Stimulated activated CD4-positive, alpha-beta T cell treated with anti-CD3 and anti-CD28 coated beads, Interleukin-1b, Interleukin-23, amount 100 ng/mL, for 4 hours (primary cell): ENCODE measurements at places on chromosomes 6 and 20.

- no peak for DNase-seq
Measured at GRCh38 chr6:36823421-36824096, 15.7 kb downstream of the CPNE5 start.

DNA sequence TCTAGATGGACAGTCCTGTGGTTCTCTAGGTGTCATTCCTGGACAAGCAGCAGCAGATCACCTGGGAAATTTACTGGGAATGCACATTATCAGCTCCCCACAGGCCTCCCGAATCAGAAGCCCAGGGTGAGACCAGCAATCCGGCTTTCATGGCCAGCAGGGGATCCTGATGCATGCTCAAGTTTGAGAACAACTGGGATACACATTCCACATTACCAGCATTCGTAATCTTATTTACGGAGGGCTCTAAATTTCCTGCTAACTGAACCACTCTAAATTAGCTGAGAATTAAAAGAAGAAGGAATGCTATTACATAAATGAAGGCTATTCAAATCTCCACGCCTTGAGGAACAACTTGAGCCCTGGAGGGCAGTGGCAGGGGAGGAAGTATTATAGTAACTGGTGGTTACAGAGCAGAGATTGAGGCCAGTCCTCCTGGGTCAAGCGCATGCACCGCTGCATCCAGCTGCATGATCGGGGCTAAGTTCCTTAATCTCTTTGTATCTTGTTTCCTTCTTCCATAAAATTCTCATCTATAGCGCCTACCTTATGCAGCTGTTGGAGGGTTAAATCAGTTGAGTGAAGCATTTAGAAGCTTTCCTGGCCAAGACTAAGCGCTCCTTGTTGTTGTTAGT lies 403.7 kb downstream of the CDH26 start:
- no peak for DNase-seq

DNA sequence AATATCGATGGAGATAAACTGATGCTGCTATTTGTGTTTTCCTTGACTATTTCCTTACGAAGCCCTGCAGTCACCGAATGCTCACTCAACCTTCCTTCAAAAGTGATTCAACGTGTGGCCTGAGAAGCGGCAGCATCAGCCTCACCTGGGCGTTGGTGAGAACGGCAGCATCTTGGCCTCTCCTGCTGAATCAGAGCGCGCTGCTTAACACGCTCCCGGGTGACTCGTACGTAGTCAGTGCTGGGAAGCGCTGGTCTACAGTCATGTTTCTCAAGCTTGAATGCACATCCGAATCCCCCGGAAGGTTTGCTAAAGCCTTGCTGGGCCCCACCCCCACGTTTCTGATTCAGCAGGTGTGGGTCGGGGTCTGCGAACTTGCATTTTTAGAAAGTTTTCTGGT lies 214.1 kb upstream of the RREB1 start:
- DNase-seq = no peak

- no peak for DNase-seq
Measured at GRCh38 chr6:141203902-141204575, 928.7 kb upstream of the GJE1 start.

GRCh38 chr20:19347943-19348456 lies 135.6 kb downstream of the SLC24A3 start:
- DNase-seq = no peak

- no peak for DNase-seq
Measured at GRCh38 chr6:158053377-158054313, 72.0 kb downstream of the SYNJ2 start.

- no peak for DNase-seq
Measured at GRCh38 chr20:48291896-48292295, 506.6 kb upstream of the SULF2 start.

DNA sequence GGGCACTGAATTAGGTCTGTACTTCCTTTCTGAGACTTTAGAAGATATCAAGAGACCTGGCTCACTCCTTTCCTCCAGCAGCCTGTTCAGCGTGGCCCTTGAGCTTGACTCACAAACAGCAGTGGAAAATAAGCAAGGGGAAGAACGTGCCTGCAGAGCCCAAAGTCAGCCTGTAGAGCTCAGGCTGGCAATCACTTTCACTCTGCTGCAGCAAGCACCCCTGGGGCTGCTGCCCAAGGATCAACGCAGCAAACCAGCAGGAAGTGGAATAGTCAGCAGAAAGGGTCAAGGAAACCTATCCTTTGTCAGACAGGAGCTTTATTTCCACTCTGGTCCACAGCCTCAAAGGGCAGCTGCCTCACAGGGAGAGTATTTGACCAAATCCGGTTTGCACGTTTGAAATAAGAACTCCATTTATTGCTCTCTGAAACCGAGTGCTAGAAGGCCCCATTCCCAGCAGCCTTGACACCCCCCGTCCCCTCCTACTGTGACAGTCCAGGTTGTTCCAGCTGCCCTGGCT lies 77.4 kb downstream of the PRDM1 start:
- DNase-seq = peak; percentile 5
